ENCODE measurements at places on chromosomes 5 and 9.

DNA sequence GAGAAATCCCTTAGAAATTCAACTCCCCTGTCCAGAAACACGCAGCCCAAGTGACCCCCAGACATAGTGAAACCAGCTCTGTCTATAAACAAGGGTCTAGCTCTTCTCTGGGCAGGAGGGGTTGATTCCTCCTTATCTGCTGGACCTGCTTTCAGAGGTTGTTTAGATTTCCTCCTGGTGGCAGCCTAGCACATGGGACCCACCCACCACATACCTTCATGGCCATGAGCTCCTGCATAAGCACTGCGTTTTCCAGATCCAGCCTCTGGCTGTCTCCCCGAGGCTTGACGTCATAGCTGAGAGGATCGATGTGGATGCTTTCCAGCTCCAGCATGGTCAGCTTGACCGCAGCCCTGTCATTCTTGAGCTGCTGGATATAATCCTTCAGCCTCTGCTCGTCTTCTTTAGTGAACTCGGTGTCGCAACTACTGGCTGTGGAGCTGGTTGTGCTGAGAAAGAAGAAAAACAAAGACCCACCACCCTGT, 77.0 kb downstream of the DCP2 start:
- DNase-seq, result no peak

- no peak for DNase-seq
Observed at GRCh38 chr5:124871303-124871702, 124.9 kb upstream of the ZNF608 start.

DNA sequence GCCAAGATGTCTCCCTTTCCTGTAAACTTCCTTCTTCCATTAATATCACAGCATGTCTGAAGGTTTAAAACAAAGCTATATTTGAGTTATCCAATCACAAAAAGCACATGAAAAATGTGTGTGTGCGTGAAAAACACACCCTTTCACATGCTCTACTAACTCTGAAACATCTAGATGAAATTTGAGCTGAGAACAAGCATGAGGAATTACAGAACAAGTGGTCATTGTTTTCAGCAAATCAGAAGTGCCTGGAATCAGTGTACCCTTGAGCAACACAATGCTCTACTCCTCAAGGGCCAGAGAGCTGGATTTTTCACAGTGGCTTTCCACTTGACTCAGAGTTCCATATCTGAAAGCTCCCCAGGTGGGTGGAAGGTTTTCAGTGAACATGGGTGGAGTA, 255.9 kb downstream of the PSAT1 start:
- no peak for DNase-seq

- DNase-seq, result no peak
Observed at GRCh38 chr5:169037466-169037865, 263.5 kb downstream of the SLIT3 start.

Measured in activated naive CD8-positive, alpha-beta T cell treated with anti-CD3 and anti-CD28 coated beads, Interleukin-2, amount 50 U/mL, for 16 hours (primary cell).